ENCODE measurements at places on chromosomes 2 and 18. TPM values are rescaled to one million over a fixed set of nuclear protein-coding genes. Genes with fewer than 3 reads are reported as not detected.

The CD8A gene
- not detected for total RNA-seq

The UGT1A6 gene
- total RNA-seq = not detected

The FLACC1 gene
- 0.64 TPM for total RNA-seq

The ANKRD30BL gene
- total RNA-seq = not detected

The TRIM43 gene
- total RNA-seq = not detected

The NBEAL1 gene
- total RNA-seq = 57.9 TPM

The SNORC gene
- 0.86 TPM for total RNA-seq

The DNER gene
- total RNA-seq = 0.86 TPM

The SGPP2 gene
- not detected for total RNA-seq

The MXD1 gene
- 5.2 TPM for total RNA-seq
